ENCODE measurements at places on chromosomes 2 and 18.
A peak's percentile ranks its signal among the peaks of the same experiment; 100 is the strongest.

GRCh38 chr2:143230506-143231253 lies 101.5 kb downstream of the ARHGAP15 start:
- no peaks in the 10 kb centered on the region for H3K27me3 ChIP-seq
- H3K36me3 ChIP-seq: no peaks in the 10 kb centered on the region
- H3K4me1 ChIP-seq: no peaks in the 10 kb centered on the region
- no peak overlapping the region for H3K27ac ChIP-seq
- no peak overlapping the region for H3K4me3 ChIP-seq

GRCh38 chr2:134999521-134999920 lies 47.7 kb downstream of the MAP3K19 start:
- DNase-seq: no peak
- no peaks in the 10 kb centered on the region for H3K36me3 ChIP-seq
- no peak overlapping the region for H3K4me3 ChIP-seq
- H3K27ac ChIP-seq: no peak overlapping the region
- H3K4me1 ChIP-seq: no peaks in the 10 kb centered on the region

DNA sequence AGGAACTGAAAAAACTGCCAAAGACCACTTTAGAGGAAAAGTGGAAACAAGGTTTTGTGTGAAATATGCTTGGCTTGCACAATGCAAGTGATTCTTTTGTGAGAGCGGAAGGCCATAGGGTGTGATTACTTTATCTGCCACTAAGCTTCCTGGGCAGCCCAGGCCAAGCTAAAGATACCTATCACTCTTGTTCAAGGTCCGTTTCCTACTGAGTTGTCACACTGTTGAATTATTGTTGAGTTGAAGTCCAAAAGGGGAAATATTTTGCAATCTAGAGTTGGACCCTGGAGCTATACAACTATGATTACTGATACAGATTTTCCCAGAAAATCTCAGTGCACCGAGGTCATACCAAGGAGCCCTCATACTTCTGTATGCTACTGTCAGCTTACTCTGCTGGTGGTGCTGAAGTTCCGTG lies 72.7 kb upstream of the CTAGE1 start:
- no peaks in the 10 kb centered on the region for H3K36me3 ChIP-seq
- H3K4me3 ChIP-seq: no peak overlapping the region
- peak; percentile 55 for DNase-seq
- peak overlapping the region; percentile 92 for H3K27ac ChIP-seq
- H3K27me3 ChIP-seq: no peaks in the 10 kb centered on the region
- peaks cover 48% of the 10 kb centered on the region for H3K4me1 ChIP-seq

GRCh38 chr2:110770959-110771431 lies 38.6 kb downstream of the ACOXL start:
- no peaks in the 10 kb centered on the region for H3K36me3 ChIP-seq
- peak; percentile 42 for DNase-seq
- H3K4me3 ChIP-seq: no peak overlapping the region

GRCh38 chr18:47168913-47169312 lies 7.3 kb downstream of the IER3IP1 start:
- no peaks in the 10 kb centered on the region for H3K27me3 ChIP-seq
- no peak overlapping the region for H3K4me3 ChIP-seq
- H3K4me1 ChIP-seq: peaks cover 6% of the 10 kb centered on the region
- no peak for DNase-seq
- no peak overlapping the region for H3K27ac ChIP-seq

GRCh38 chr2:55051026-55051866 lies 995 bp upstream of the RTN4 start:
- no peaks in the 10 kb centered on the region for H3K36me3 ChIP-seq
- DNase-seq: peak; percentile 87
- peak overlapping the region; percentile 4 for H3K4me3 ChIP-seq
- H3K27me3 ChIP-seq: no peaks in the 10 kb centered on the region
- H3K4me1 ChIP-seq: peaks cover 26% of the 10 kb centered on the region

- no peak for DNase-seq
- H3K27ac ChIP-seq: no peak overlapping the region
- H3K36me3 ChIP-seq: no peaks in the 10 kb centered on the region
- no peaks in the 10 kb centered on the region for H3K4me1 ChIP-seq
- H3K4me3 ChIP-seq: no peak overlapping the region
Observed at GRCh38 chr2:117661619-117662018, 152.9 kb upstream of the DDX18 start.

DNA sequence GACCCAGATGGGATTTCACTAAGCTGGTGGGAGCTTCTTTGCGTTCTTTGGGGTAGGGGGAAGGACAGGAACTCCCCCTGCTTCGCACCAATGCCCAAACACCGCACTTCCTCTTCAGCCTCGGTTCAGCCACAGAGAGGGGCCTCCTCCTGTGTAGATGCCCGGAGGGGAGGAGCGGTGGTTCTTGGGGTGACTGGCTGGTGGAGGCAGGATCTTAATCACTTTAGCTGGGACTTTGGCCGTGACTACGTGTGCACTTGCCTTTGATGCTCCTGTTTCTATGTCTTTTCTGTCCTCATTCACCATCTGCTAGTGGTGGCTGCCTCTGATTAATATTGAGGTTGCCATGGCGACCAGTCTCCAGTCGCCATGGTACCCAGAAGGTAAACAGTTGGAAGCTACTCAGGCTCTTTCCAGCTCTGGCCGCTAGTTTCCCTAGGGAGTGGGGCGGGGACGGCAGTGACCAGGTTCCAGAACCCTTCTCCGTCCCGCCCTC lies 1.9 kb downstream of the CNGA3 start:
- H3K27me3 ChIP-seq: peaks cover 81% of the 10 kb centered on the region
- H3K4me3 ChIP-seq: no peak overlapping the region
- no peak overlapping the region for H3K27ac ChIP-seq
- no peak for DNase-seq

GRCh38 chr18:61888622-61889021 lies 4.2 kb downstream of the RNF152 start:
- peaks cover 12% of the 10 kb centered on the region for H3K4me1 ChIP-seq
- no peak overlapping the region for H3K27ac ChIP-seq

GRCh38 chr2:173673640-173674039 lies 291.5 kb downstream of the SP3 start:
- H3K4me3 ChIP-seq: no peak overlapping the region
- H3K4me1 ChIP-seq: no peaks in the 10 kb centered on the region
- no peaks in the 10 kb centered on the region for H3K27me3 ChIP-seq
- no peak overlapping the region for H3K27ac ChIP-seq
- no peak for DNase-seq

DNA sequence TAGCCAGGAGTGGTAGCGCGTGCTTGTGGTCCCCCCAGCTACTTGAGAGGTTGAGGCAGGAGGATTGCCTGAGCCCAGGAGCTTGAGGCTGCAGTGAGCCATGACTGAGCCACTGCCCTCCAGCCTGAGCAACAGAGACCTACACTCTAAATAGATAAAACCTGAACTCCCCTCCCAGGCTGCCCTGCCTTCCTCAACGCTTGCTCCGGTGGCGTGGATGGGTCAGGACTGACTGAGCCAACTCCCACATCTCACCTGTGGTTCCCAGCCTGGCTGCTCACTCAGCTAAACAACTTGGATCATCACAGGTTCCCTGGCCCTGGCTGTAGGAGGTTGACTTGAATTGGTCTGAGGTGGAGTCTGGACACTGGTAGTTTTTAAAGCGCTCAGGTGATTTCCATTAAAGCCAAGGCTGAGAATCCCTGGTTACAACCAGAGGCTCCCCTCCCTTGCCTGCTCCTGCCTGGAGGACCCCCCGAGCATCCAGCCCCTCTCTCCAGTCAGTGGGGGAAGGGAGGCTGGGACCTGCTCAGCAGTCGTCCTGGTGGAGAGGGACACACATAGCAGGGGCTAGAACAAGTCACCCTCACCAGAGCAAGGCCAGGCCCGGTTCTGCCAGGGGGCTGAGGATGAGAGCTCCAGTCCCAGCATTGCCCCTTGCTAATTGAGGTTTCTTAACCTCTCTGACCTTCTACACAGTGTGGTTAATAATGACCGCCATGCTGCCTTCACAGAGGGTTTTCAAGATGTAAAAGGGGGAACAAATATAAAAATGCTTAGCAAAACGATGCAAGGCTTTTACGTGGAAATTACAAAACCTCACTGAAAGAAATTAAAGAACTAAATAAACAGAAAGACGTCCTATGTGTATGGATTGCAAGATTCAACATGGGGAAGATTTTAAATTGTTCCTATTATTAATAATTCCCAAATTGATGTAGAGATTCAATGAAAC lies 46.9 kb upstream of the TAF1B start:
- no peak overlapping the region for H3K27ac ChIP-seq
- no peak overlapping the region for H3K4me3 ChIP-seq
- H3K4me1 ChIP-seq: peaks cover 17% of the 10 kb centered on the region
- DNase-seq: no peak

DNA sequence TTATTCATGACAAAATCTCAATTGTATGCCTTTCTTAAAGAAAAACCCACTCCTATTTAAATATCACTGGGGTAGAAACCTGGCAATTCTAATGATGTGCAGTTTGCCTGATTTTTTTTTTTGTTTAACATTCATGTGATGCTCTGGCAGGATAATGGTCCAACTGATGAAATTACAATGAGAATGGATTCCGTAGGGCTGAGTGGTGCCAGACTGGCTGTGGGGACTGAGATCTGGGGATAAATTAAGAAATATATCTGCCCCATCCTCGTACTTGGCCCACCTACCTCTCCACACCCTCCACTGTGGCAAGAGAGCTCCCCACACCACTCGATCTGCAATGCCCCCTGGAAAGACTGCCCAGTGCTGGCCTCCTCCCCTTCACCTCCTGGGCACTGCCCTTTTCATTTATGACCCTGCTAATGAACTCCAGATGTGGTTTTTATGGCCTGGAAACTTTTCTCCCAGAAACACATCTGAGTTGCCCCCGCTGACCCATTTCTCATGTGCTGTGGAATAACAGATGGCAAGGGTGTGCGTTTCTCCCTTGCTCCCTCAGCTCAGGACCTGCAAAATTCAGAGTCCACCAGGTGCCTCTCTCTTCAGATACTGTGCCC lies 33.0 kb upstream of the RPL37A start:
- H3K4me3 ChIP-seq: no peak overlapping the region
- DNase-seq: no peak
- H3K4me1 ChIP-seq: no peaks in the 10 kb centered on the region
- no peaks in the 10 kb centered on the region for H3K36me3 ChIP-seq
- no peaks in the 10 kb centered on the region for H3K27me3 ChIP-seq
- H3K27ac ChIP-seq: no peak overlapping the region

DNA sequence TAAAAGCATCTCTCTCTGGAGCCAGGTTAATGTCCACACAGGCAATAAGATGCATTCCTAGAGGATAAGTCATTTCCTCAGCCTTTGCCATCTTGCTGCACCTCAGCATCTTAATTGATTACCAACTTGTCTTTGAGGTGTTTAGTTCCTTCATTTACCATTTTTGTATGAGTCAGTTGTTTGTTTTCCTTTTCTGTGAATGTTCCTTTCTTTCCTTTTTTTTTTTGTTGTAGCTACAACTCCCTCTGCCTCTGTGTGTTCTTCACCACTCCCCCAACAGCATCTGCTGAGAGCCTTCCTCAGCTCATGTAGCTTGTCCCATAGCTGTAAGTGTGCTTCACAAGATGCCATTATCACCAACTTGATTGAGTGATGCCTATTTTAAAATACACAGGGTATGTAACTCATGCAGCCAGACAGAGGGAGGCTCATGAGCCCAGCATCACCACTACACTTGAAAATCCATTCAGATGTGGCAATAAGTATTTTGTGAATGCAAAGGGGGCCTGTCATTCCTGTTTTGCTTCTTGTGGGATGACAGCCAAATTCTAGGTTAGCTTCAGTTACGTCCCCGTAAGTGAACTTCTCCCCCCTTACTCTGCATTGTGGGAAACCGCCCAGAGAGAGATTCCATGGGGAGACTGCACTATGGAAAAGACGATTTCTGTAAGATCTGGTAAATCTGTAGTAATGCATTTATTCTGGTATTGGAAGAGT lies 315.9 kb upstream of the ZEB2 start:
- DNase-seq: no peak
- no peak overlapping the region for H3K4me3 ChIP-seq
- peaks cover 9% of the 10 kb centered on the region for H3K4me1 ChIP-seq

DNA sequence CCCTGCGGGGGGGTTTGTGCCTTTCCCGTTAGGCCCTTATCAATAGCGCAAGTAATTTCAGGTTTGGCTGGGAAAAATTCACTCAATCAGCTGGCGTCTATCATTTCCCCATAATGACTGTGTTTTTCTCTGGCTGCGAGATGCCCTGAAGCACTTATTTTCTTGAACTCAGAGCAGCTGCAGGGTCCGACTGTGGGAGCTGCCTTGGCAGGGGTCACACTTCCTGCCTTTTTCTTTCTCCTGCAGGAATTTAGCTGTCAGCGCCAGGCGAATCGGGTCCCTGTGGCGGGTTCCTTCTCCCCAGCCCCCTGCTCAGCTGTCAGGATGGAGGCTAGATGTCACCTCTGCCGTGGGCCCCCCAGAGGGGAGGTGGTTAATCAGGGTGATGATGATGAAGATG lies 81.3 kb upstream of the HPCAL1 start:
- no peak overlapping the region for H3K4me3 ChIP-seq
- DNase-seq: no peak
- no peak overlapping the region for H3K27ac ChIP-seq
- peaks cover 13% of the 10 kb centered on the region for H3K4me1 ChIP-seq
- H3K36me3 ChIP-seq: no peaks in the 10 kb centered on the region

GRCh38 chr18:63446266-63446665 lies 24.0 kb upstream of the VPS4B start:
- no peaks in the 10 kb centered on the region for H3K4me1 ChIP-seq
- H3K27ac ChIP-seq: no peak overlapping the region
- H3K4me3 ChIP-seq: no peak overlapping the region
- no peaks in the 10 kb centered on the region for H3K36me3 ChIP-seq

DNA sequence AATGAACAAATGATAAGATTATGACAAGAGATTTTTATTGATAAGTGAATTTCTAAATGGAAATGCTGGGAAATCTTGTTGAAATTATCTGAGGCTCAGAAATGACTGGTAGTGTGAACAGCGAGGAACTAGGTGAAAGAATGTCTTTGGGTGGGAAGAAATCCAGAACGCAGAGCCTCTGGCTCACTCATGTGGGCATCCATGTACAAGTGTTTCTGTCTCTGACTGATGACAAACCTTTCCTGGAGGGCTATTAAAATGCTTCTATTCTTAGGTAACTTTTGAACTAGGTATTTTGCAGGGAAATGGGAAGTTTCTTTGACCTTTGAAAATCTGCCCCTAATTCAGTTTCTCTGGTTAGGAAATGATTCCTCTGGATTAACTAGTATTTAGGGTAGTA lies 598.6 kb downstream of the SLC4A3 start:
- H3K27ac ChIP-seq: no peak overlapping the region
- H3K4me3 ChIP-seq: no peak overlapping the region
- no peaks in the 10 kb centered on the region for H3K27me3 ChIP-seq
- no peaks in the 10 kb centered on the region for H3K36me3 ChIP-seq
- no peak for DNase-seq

All from hepatocyte (in vitro differentiated cells).